Stimulated activated CD4-positive, alpha-beta T cell treated with anti-CD3 and anti-CD28 coated beads, Interleukin-4, amount 100 ng/mL, for 1 hour (primary cell): ENCODE measurements at places on chromosomes 11 and 22.
A peak's percentile ranks its signal among the peaks of the same experiment; 100 is the strongest.

DNA sequence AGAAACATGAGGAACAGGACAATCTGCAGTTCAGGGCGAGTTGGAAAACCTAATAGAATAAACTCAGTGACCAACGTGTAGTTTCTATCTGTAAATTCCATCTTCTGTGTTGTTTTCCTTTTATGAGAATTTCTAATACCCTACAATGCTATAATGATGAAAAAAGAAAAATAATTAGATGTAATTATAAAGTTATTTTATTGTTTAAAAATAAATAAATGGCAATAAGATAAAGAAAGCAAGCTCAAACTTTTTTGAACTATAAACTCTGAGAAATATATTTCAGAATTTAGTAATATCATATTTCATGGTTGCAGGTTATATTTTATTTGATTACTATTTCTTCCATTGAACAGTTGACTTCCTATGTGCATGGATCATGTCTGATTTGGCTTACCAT is at the start of gene OR5I1:
Gene OR5I1, minus strand, starts transcription at position 101 of the 400 bp plus-strand sequence. Its CDS starts 0 bp downstream, at position 101.
- no peak for DNase-seq

- DNase-seq = no peak
These were observed 2.9 kb upstream of the KIRREL3 start for GRCh38 chr11:127003260-127003981.

DNA sequence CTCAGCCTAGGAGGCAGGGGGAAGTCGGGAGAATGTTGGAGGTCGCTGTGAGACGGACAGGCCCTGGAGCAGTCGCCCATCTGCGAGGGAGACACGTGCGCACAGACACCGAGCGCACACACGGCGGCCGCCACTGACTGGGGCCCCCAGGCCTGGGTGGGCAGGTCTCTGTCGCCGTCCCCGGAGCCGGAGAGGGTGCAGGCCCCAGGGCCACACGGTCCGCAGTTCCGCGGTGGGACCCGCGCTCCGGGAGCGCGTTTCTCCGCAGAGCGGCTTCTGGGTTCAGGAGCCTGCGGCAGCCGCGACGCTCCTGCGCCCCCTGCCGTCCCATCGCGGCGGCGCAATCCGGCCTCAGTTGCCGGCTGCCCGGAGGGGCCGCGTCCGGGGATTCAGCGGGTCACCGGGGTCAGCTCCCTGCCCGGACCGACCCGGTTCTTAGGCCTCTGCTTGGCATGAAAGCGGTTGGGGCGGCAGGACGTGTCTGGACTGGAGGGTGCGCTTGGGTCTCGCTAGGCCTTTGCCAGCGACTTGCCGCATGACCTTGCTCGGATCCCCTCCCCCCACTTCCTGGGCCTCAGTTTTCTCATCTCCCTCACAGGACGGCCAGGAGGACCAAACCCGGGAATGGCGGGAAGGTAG is 31.2 kb downstream of the PDE2A start:
- peak; percentile 69 for DNase-seq

DNA sequence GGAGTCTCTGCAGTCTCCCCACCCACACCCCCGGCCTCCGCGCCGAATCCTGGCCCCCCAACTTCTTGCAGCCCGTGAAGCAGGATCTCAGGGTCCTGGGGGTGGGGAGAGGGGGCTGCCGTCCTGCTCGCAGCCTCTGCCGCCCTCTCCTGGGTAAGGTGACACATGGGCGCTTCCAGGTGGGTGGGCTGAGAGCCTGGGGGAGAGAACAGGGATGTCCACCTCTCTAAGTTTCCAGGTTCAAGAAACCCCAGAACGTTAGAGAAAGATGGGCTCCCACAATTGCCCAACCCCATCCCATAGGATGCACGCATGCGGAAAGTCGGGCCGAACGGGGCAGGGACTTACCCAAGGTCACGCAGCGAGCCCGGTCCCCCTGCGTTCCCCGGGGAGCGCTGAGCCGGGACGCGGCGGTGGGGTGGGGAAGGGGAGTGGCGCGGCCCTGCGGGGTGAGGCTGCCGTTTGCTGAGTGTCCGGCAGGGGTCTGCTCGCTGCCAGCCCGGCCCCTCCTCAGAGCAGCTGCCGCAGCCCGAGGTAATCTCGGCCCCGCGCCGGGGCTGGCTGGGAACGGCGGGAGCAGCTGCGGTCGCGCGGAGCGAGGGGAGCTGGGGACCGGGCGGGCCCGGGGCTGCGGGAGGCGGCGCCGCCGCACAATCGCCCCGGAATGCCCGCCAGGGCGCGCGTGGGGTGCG is 705 bp upstream of the CAPN1 start:
- DNase-seq = peak; percentile 60

- DNase-seq = no peak
These were observed 99.0 kb downstream of the FAR1 start for GRCh38 chr11:13767471-13767870.

- peak; percentile 88 for DNase-seq
These were observed 1.4 kb downstream of the ASCL2 start for GRCh38 chr11:2268729-2269600.

- DNase-seq = no peak
These were observed 57.3 kb upstream of the SLN start for GRCh38 chr11:107769189-107769588.

DNA sequence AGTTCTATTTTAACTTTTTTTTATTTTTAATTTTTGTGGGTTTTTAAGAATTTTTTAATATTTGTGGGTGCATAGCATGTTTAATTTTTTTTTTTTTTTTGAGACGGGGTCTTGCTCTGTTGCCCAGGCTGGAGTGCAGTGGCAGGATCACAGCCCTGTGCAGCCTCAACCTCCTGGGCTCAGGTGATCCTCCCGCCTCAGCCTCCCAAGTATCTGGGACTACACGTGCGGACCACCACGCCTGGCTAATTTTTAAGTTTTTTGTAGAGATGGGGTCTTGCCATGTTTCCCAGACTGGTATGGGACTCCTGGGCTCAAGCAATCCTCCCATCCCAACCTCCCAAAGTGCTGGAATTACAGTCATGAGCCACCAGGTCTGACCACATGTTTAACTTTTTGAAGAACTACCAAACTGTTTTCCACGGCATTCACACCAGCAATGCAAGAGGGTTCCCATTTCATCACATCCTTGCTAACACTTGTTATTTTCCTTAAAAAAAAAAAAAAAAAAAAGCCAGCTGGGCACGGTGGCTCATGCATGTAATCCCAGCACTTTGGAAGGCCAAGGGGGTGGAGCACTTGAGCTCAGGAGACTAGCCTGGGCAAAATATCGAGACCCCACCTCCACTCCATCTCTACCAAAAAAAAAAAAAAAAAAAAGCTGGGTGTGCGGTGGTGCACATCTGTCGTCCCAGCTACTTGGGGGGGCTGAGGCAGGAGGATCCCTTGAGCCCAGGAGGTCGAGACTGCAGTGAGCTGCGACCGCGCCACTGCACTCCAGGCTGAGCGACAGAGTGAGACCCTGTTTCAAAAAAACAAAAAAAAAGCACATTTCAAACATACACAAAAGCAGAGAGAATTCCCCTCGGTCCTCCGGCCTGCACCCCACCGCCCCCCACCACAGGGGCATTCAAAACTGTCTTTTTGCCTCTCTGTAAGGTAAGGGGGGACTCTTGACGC is 16.7 kb upstream of the TXNRD2 start:
- DNase-seq = no peak

- DNase-seq = no peak
These were observed 138.5 kb downstream of the RAB38 start for GRCh38 chr11:88036701-88037100.

DNA sequence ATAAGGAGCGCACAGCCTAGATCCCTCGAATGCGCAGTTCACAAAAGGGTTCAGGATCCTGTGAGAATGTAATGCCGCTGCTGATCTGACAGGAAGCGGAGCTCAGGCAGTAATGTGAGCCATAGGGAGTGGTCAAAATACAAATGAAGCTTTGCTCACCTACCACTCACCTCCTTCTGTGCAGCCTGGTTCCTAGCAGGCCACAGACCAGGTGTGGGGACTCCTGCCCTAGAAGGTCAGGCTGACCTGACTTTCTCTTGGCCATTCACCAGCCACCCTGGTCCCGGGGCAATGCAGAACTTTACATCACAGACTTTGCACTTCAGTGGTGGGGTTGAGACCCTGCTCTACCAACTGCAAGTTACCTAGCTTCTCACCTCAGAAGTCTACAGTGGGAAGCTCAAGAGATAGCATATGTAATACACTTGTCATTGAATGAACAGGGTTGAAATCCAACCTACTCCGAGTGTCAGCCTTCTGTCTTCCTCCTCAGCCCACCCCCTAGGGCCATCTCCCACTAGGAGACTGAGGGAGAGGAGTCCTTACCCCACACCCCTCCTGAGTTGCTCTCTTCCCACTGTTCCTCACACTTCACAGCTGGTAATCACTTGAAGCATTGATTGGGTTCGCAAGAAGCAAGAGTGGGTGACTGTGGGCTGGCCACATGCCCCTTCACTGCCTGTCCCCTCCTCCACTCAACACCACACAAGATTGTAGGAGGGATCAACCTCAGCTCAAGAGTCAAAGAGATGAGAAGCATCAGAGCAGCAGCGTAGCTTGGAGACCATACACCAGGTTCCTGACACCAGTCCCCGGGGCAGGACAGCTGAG is 2.0 kb upstream of the KCNJ1 start:
- DNase-seq = no peak

DNA sequence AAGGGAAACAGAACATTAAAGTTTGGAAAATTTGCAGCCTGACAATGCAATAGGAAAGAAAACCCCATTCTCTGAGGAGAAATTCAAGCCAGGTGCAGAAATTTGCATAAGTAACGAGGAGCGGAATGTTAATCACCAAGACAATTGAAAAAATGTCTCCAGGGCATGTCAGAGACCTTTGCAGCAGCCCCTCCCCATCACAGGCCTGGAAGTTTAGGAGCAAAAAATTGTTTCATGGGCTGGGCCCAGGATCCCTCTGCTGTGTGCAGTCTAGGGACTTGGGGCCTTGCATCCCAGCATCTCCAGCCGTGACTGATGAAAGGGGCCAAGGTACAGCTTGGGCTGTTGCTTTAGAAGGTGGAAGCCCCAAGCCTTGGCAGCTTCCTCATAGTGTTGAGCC is 780.2 kb downstream of the LRRC4C start:
- no peak for DNase-seq

- no peak for DNase-seq
These were observed 3.9 kb upstream of the LMO2 start for GRCh38 chr11:33895752-33896137.

DNA sequence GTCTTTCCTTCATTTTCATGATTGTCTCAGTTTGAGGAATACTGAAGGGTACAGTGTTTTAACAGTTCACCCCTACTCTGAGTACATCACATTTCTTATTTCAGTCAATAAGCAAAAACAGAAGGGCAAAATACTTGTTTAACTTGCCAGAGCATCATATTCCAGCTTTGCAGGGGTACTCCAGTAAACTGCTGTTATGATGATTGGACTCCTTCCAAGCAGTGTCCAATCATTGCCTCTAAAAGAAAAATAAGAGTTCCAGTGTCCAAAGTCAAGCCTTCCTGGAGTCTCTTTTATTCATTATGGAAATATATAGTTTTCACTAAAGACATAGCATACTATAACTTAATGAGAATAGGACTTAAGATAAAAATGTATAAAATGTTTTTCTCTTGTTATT is 105.1 kb downstream of the FANCF start:
- DNase-seq = no peak

DNA sequence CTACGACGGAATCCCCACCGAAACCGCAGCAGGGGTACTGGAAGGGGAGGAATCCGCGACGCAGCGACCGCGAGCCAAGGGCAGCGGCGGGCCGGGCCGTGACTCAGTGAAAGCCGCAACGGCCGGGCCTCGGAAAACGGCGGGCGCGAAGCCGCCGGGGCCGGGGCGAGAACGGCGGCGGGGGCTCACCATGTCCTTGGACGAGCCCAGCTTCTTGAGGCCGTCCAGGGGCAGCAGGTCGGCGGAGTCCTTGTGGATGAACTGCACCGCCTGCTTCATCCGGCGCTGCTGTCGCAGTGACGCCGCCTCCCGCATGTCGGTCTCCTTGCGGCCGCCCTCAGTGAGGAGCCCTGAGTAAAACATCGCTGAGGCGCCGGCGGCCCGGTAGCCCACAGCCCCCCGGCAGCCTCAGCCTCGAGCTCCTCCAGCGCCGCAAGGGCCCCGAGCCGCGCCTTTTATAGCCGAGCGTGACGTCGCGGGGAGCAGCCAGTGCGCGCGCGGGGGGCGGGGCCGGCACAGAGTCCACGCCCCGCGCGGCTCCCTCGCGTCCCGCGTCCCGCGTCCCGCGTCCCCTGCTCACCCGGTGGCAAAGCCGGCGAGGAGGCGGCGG is at the start of gene NRIP3:
Gene NRIP3, minus strand, starts transcription at position 429 of the 610 bp plus-strand sequence. Its CDS starts 66 bp downstream, at position 363.
- DNase-seq = peak; percentile 73

DNA sequence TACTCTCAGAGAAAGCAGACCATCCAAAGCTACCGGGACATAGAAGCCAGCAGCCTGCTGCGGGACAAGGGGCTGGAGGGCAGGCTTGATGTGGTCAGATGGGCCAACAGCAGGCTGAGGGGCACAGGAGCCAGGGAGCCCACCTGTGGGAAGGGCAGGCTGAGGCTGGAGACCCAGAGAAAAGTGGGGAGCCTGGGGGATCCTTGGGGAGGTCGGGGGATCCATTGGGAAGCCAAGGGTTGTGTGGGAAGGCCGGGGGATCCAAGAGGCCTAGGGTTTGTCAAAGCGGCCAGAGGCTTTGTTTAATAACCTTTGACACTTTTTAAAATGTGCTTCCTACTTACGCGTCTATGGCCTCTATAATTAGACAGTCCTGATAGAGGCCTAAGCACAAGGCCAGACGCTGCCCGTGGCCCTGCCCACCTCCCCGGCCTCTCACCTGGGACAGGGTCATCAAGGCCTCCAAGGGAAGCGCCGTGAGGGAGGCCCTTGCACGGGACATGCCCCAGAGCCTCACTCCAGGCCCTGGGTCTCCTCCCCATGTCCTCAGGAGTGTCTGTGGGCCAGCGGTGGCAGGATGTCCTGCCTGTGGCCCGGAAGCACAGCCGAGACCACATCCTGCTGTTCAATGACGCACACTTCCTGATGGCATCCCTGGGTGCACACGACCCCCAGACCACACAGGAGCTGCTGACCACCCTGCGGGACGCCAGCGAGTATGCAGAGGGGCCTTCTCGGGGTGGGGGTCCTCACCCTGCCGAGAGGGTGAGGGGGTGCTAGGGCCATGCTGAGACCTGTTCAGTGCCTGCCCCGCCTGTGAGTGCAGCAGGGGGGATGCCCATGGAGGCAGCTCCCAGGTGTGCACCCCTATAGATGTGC is 8.6 kb upstream of the GTSE1 start:
- no peak for DNase-seq
